ENCODE measurements at places on chromosomes 3 and 15.

DNA sequence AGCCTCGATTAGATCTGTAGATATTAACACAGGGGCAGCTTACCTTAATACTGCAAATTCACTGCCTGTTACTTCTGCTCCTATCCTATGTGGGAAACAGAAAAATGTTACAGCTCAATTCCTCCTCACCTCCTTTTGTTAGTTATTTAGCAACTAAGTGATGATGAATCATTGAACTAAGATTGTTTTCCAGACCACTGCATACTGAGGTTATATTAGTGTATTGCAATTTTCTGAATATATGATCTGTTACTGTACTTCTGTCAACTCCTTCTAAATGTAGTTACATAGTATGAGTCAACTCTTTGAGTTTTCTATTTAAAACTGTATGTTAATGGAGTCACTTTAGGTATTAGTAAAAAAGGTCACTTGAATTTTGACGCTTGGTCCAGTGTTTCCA is 331.5 kb upstream of the SLCO3A1 start:
- no peak for DNase-seq

- DNase-seq = no peak
These were observed 29.0 kb downstream of the TTBK2 start for GRCh38 chr15:42891569-42891968.

DNA sequence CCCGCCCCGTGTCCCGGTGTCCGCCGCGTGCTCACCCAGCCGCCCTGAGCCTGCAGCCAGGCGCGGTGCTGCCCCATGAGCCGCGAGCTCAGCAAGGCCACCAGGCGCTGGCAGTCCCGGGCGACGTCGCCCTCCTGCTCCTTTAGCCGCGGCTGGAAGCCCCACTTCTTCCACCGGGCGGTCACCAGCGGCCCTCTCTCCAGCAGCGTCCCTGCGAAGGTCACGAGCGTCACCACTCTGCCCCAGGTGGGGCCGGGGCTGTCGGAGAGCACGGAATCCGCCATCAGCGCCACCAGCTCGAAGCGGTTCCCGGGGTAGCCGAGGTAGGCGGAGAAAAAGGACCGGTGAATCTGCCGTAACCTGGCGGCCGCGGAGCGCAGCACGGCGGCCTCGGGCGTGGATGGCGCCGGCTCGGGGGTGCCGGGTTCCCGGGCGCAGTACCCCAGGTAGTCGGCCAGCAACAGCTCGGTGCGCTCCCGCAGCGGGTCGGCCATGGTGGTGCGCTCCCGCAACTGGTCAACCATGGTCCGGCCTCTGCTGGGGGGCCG is 298 bp downstream of the BCL2L10 start:
- DNase-seq = no peak

DNA sequence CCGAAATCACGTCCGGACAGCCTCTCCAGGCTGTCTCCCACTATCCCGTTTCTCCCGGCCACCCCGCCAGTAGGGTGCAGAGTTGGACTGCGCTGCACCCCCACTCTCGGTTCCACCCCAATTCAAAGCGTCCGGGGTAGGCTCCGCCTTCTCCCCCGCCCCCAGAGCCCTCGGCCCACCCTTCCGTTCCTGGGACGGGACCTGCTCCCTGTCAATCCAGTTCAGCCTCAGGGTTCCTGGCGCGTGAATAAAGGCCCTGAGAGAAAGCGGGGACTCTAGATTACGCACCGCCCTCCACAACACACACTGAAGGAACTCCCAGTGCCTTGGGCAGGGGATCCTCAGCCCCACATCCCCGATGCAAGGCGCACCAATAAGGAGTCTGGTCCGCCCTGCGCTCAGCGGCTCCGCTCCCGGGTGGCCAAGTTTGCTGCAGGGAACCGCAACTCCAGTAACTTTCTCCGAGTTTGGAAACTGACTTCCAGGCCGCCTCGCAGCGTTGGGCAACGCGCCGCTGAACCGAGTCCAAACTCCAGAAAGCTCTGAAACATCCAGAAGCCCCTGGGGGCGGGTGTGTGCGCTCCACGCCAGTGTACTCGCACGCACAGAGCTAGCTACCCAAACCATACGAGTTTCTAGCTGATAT is 1.9 kb downstream of the ADAMTS9 start:
- peak; percentile 52 for DNase-seq

- DNase-seq = peak; percentile 97
These were observed 154.2 kb downstream of the RAB11A start for GRCh38 chr15:66023311-66023972.

Measured in SK-MEL-5 (cell line).